ENCODE measurements at places on chromosomes 5 and 9. TPM values are rescaled to one million over a fixed set of nuclear protein-coding genes. Genes with fewer than 3 reads are reported as not detected.

DNA sequence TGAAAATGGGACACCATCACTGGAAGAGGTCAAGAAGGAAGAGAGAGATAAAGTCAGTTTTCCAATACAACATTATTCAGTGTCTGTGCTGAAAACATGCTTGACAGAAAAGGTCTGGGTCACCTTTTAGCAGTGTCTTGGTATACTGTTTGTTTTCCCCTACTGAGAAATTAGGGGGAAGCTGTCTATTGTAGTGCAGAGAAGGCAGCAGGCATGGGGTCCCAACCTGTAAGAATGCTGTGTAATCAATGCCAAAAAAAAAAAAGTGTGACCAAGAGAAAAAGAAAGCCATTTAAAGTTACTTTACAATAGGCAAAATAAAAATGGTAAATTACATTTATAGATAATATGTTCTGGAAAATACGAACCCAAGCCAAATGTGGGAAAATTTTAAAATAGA lies 139.3 kb downstream of the RAB3C start:
- no peak for DNase-seq

GRCh38 chr9:84031534-84031933 lies 50.9 kb downstream of the RMI1 start:
- DNase-seq, result no peak

GRCh38 chr9:123073991-123074422 lies 40.5 kb downstream of the GPR21 start:
- DNase-seq, result no peak

DNA sequence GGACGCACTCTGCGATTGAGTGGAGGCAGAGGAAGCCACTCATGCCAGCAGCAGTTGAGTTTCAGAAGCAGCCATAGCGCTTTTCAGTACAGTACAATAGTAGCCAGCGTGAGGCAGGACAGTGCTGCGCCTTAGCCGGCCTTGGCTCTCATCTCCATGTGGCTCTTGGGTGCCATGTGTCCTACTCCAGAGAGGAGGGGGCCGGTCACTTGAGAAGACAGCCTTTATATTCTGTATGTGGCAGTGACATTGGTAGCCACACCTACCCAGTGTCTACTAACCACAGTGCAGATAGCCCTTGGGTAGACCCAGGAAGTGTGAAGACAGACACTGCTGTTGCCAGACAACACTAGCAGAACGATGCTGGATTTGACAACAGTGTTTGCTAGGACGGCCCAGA lies 42.3 kb downstream of the FAM78A start:
- DNase-seq, result no peak

DNA sequence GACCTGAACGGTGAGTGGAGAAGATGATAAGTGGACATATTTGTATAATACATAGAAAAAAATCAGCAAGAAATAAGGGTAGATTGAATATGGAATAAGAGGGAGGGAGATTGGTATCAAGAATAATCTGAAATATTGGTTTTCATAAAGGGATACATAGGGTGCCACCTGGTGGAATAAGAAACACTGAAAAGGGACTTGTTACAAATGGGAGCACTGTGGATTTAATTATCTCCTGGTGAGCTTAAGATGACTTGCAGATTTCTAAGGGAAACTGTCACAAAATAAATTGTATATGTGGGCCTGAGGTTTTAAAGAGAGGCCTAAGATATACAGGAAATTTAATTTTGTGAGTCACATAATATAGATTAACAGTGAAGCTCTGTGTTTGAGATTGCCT lies 1403.5 kb upstream of the CDH18 start:
- no peak for DNase-seq

DNA sequence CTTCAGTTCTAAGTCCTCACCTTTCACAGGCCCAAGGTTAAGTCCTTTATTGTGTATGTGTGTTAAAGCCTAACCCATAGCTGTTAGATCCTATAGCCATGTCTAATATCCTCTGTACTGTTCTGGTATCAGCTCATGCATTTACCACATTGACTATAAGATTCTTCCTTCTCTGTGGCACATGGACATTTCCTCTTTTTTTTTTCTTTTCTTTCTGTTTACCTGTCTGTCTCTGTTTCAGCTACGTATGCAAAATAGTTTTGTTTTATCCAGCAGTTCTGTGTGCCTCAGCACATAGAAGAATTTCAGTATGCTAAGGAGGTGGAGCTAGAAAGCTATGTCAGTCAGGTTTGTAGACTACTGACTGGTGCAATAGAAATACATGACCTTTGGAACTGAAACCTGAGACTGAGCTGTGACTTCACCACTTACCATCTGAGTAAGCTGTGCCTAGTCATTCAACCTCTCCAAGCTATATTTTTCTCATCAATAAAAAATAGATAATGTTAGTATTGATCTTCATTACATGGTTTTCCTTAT lies 155.6 kb upstream of the VLDLR start:
- DNase-seq, result no peak

GRCh38 chr5:89735082-89735481 lies 674.5 kb downstream of the CETN3 start:
- no peak for DNase-seq

- DNase-seq, result no peak
These were observed 75.6 kb upstream of the VLDLR start for GRCh38 chr9:2545881-2546490.

DNA sequence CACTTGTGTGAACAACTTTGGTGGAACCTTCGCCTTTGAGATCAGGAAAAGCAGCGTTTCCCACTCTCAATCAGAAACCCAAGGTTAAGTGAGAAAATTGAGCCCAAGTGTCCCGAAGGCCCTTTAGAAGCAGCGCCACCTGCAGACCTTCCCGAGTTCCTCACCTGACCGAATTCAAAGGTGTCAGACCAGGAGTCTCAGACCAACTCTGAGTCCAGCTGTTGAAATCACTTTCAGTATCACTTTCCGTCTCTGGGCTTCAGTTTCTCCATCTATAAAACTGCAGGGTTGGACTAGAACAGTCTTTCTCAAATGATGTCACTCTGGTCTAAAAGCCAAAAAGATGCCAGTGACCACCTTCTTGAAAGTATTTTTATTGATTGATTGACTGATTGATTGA lies 31.7 kb upstream of the GRHPR start:
- no peak for DNase-seq

DNA sequence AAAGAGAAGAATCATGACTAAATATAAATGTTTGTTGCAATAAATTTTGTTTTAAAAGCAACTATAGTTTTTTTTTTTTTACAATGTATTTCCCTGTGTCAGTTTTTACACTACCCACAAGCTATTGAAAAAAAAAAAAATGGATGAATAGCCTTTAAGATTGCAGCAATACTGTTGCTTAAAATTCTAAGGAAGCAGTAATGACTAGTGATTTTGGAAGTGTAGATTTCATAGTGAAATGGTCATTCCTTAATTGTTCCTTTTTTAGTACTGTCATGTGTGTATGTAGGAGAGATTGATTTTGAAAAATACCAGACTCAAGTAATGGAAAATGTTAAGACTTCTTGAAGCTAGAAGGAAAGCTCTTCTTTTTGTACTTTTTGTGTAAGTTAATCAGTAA lies 53.1 kb downstream of the NDUFS4 start:
- DNase-seq, result no peak

Gene PCDHGC4
- 3.6 TPM for total RNA-seq

Measured in heart left ventricle (tissue), 16 donors.